GM23248 (cell line): ENCODE measurements at places on chromosomes 7 and 10.

GRCh38 chr7:52961084-52961483 is 74.3 kb upstream of the POM121L12 start:
- no peak for DNase-seq

GRCh38 chr7:76220185-76221057 is 18.7 kb downstream of the SRRM3 start:
- peak; percentile 59 for DNase-seq

DNA sequence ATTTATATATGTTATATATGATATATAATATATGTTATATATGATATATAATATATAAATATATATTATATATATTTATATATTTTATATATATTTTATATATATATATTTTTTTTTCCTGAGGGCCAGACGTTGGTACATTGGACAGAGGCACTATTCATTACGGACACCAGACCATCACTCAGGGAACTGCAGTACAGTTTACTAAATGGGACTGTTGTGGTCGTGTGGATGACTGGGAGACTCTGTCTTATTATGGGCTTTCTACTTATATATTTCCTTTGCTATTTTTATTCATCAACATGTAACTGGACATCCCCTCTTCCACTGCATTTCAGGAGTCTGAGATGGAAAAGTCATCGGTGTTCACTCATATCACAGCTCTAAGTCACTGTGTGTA is 87.1 kb upstream of the PRKCQ start:
- no peak for DNase-seq

- DNase-seq, result no peak
Observed at GRCh38 chr10:44948642-44949041, 11.0 kb upstream of the RASSF4 start.

DNA sequence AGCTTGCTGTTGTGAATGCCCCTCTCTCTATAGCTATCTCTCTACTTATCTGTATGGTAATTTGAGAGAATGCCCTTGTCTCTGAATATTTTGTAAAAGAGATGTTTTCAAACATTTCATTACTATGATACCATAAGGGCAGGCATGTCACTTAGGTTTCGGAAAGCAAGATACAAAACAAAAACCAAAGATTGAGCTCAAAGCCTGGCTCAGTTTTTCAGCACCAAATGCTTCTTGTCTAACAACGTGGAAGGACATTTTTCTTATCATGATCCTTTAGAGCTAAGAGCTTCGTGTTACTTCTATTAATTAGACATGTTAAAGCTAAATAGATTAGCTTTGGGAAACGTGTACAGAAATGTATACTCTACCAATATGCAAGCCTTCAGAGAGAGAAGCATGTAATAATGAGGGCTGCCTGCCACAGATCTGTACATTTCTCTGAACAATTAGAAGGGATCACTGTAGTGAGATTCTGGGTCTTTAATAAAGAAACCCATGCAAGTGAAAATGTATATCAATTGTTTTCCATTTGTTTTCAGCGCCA is 148.9 kb downstream of the ARID5B start:
- DNase-seq, result peak; percentile 40

DNA sequence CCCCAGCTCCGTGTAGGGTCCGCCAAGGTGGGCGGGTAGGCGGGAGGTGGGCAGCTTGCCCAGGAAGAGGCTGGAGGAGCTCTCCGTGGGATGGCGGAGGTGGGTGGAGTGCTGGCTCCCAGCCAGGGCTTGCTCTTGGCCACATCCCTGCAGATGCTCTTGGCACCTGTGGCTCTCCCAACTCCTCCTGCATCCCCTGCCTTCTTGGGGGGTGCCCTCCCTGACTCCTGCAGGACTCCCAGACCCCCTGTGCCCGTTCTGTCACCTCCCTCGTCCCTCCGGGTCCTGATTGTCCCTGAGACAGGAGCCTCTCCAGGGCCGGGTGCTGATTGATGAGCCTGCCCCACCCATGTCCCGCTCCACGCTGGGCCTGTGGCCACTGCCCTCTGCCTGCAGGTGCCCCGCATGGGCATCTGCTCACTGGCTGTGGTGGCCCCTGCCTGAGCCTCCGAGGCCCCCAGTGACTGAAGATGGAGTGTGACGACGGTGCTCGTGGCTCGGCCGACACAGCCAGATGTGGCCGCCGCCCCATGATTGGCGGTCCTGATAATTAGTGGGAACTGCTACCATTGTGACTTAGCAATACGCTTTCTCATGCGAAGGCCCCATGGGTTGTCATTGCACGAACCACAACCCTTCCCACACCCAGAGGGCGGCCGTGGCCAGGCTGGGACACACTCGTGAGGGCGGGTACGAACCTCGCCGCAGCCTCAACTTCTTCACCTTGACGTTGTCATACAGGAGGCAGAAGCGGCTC is 23.6 kb downstream of the CFAP46 start:
- DNase-seq, result no peak

GRCh38 chr7:30922596-30922995 is 10.9 kb downstream of the AQP1 start:
- no peak for DNase-seq

- no peak for DNase-seq
Observed at GRCh38 chr10:32943854-32944661, 14.0 kb downstream of the ITGB1 start.

GRCh38 chr7:142111499-142111898 is at the start of gene MGAM2:
TSS of gene MGAM2 (plus strand) at chr7:142111718. CDS start at chr7:142116874, 5,156 bp downstream.
- no peak for DNase-seq
